Mesenteric fat pad (tissue), 1 donor: ENCODE measurements at places on chromosomes 5 and 9.

- DNase-seq: no peak
Observed at GRCh38 chr9:90890146-90890810, 88.7 kb downstream of the SYK start.

GRCh38 chr5:178242416-178242815 lies 9.8 kb upstream of the PHYKPL start:
- no peak for DNase-seq

GRCh38 chr5:78041805-78042204 lies 252.7 kb downstream of the AP3B1 start:
- DNase-seq: no peak

DNA sequence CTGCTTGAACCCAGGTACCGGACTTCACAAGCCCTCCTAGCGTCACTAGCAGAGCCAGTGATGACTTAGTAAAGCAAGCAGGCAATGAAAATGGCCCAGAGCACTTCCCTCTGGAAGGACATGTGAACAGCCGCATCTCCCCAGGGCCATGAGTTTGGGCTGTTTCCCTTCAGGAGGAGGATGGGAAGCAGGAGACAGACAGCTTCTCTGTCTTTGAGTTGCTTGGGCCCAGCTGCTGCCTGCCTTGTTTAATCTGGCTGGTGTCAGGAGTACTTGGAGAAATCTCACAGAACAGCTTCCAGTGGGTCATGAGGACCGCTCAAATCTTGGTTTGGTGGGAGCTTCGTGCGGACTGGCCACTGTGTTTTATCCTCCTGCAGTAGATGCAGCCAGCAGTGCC lies 25.4 kb upstream of the WWC1 start:
- no peak for DNase-seq

DNA sequence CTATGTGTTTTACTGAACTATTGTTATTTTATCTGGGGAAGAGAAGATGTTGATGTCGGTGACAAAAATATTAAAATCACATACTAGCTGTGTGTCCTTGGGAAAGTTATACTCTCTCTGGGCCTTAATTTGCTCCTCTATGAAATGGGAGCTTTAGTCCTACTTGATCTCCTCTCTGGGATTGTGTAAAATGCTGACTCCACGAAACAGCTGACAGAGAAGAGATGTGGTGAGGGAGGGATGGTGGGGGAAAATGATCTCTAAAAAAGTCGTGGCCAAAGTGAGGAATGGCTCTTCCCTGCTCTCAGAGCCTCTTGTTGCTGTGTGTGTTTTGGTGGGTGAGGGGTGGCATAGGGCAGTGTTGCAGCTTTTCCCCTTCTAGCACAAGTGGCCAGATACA lies 173.7 kb downstream of the MELK start:
- no peak for DNase-seq

GRCh38 chr5:9194509-9194908 lies 351.4 kb downstream of the SEMA5A start:
- no peak for DNase-seq

DNA sequence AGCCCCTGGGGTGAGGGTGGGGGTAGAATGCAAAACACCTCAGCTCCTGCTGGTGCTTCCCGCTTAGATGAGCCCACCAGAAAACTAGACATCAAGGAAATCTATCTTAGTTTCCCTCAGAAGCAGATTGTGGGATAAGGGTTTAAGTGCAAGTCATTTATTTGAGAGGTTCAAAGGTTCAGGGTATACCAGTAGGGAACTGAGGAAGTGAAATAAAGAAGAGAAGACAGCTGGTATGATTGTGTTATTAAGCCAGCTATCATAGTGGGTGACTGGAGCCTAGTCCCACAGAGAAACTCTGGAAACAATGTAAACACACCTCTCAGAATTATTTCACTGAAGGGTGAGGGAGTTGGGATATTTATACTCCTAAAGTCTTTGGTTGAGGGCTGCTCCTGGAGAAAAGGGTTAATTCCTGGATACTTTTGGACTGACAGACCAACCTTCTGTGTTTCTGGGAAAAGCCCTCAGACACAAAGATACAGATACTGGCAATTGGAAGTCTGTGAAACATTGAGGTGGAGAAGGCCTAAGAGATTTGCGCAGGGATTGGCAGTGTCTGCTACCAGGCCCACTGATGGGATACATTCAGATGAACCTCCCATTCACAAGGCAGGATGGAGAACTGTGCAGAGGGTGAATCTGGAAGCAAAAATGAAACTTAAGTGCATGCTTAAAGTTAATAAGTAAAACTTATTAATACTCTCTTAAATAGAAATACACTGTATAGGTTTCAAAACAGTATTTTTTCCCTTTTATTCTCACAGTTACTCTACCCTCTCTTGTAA lies 6.4 kb upstream of the DCTN4 start:
- DNase-seq: no peak

GRCh38 chr5:76081811-76082771 lies 1.1 kb upstream of the SV2C start:
- no peak for DNase-seq

- DNase-seq: no peak
Observed at GRCh38 chr9:128323791-128324190, 1.2 kb downstream of the COQ4 start.

- no peak for DNase-seq
Observed at GRCh38 chr5:116176121-116176520, 91.3 kb downstream of the COMMD10 start.

DNA sequence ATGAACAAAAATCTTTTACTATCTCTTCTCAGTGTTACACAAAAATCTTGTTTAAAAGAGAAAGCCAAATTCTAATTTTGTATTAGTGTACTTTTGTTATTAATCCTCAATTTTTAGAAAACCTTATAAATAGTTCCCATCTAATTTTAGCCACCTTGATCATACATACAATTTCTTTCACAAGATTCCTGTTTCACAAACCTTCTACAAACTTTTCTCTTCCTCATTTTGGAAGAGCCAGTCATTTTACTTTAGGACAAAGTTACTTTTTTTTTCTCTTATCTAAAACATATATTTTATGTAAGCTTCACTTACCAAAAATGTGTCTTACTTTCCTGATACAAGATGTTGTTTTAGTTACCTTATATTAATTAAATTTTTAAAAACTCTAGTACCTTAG lies 161.3 kb downstream of the YIPF5 start:
- no peak for DNase-seq

GRCh38 chr5:175230299-175230698 lies 213.7 kb downstream of the DRD1 start:
- DNase-seq: no peak

DNA sequence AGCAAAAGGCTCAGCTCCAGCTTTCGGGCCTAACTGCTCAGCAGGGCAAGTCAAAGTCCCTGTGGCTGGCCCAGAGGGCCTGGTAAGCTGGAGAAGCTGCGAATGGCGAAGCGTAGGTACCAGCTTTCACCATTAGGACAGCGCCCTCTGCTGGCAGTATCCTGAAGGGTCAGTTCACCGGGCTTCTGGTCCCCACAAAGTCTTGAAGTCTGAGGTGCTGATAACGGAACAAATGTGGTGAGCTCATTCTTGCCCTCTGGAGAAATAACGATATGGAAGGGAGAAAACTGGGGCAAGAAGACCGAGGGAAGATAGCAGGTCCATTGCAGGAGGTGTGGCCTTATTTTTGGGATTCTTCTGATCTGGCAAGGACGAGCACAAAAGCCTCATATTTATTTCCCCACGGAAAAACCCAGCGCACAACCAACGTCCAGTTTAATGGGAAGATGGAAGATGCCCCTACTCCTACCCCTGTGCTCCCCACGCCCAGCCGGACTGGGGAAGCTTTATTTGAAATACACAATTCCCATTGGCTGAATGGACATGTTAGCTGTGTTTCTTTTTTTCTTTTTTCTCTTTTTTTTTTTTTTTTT lies 7.2 kb downstream of the SOWAHA start:
- peak; percentile 96 for DNase-seq

DNA sequence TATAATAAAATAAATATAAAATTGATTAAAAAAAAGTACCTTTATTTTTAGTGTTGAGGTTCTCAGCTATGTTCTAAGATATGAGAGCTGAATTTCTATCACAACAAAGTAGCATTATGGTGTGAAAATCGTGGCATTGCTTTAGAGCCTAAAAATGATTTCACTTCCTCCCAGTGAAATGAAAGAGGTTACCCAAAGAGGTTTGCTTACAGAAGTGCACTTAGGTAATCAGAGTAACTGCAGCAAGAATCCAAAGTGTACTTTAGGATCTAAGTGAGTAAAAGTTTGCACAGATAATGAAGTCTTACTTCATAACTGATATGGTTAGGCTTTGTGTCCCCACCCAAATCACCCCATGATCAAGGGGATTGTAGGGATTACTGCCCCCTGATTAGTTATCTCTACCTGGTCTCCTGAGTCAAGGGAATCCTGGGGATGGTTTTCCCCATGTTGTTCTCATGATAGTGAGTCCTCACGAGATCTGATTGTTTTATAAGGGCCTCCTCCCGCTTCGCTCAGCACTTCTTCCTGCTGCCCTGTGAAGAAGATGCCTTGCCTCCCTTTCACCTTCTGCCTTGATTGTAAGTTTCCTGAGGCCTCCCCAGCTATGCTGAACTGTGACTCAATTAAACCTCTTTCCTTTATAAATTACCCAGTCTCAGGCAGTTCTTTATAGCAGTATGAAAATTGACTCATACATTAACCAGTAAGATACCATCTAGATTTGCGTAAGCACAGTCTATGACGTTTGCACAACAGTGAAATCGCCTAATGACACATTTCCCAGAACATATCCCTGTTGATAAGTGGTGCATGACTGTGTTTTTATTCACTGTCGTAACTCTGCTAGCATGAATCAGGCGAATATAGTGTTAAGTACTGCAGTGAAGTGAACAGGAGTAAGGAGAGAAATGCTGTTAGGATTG lies 40.3 kb upstream of the LRRC70 start:
- no peak for DNase-seq

DNA sequence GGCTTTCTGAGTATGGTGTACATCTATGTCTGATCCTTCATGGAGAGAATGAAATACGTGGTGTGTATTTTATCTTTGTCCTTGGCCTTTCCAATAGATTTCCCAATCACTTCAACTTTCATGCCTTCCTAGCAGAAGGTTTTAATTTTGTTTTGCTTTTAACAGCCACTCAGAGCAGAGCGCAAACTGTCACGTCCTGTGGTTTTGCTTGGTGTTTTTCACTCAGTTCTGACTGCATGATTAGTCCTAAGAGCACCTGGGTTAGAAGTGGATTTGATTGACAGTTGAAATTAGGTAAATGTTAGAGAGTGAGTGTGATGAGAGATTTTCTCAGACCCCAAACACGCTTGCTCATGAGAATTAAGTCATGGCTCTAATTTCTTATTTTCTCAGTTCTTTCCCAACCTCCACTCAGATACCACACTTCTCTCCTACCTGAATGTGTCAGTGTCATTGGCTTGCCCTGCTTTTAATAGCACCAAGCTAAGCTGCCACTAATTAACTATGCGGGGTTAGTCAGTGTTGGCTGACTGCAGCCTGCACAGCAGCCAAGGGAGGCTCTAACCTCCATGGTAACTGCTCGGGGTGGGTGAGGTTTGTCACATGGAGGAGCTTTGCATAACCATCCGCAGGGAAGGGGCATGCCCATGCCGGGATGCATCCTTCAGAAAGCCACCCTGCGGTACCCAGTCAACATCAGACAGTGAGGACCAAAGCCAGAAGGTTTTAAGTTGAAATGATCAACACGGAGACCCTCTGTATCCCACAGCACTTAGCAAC lies 173.4 kb downstream of the NR3C1 start:
- DNase-seq: no peak

GRCh38 chr9:137152844-137153405 lies 14.0 kb downstream of the GRIN1 start:
- DNase-seq: no peak

- DNase-seq: no peak
Observed at GRCh38 chr9:132717326-132717945, 47.2 kb downstream of the GTF3C4 start.

DNA sequence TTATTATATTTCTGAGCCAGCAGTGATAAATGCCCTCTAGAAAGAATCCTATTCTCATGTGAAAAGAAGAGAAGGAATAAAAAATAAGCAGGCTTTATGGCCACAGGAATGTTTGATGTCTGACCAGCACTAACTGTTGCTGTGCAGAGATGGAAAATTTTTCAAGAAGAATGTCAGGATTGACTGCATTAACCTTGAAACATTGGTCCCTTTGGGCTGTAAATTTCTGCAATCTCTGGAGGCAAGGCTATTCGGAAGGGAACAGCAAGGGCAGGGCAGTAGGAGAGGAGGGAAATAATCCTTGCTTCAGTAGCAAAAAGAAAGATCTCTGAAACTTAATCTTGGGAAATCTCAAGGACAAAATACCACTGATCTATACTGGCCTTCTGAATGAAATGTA lies 415.2 kb downstream of the DNAH5 start:
- no peak for DNase-seq

DNA sequence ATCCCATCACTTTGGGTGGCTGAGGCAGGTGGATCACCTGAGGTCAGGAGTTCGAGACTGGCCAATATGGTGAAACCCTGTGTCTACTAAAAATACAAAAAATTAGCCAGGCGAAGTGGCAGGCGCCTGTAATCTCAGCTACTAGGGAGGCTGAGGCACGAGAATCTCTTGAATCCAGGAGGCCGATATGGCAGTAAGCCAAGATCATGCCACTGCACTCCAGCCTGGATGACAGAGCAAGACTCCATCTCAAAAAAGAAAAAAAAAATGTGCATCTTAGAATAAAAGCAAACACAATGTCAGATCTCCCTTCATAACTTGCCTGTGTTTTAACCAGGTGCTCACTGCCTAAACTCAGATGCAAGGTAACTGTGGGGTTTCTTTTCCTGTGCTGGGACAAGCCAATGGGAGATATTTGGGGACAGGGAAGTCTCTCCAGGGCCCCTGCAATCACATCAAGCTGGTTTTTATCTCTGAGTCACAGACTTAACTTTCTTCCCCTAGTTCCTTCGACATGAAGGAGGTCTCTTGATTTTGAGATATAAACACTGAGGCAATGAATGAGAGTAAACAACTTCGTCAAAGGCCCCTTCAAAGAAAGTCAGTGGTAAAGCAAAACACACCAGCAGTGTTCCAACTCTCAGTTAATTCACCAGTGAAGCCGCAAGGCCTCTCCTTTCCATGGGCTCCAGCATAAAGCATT lies 99.1 kb downstream of the SNX18 start:
- no peak for DNase-seq

GRCh38 chr5:136729901-136730355 lies 364.6 kb upstream of the TRPC7 start:
- no peak for DNase-seq

- no peak for DNase-seq
Observed at GRCh38 chr5:93585767-93586385, 2.9 kb downstream of the NR2F1 start.

DNA sequence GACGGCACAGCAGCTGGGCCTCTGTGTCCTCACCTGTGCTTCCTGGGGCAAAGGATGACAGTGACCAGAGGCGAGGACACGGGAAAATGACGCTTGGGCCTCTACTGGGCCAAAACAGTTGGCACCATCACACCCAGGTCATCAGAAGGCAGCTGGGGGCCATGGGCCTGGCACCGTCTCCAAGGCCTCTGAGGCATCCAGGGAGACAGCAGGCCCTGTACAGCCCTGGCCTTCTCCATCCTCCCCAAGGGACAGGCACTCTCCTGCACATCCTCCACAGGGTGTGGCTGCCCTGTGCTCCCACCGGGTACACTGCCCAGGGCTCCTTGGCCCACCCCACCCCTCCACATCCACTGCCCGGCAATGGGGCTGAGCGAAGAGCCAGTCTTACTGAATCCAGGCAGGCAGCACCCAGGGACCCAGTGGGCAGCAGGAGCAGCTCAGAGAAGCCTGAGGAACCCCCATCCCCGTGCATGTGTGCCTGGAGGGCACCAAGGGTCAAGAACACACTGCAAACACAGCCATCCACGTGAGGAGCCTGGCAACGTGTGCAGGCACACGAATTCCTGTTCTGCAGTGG lies 4.0 kb downstream of the LPCAT1 start:
- DNase-seq: peak; percentile 64
